ENCODE measurements at places on chromosomes 6 and 20.

DNA sequence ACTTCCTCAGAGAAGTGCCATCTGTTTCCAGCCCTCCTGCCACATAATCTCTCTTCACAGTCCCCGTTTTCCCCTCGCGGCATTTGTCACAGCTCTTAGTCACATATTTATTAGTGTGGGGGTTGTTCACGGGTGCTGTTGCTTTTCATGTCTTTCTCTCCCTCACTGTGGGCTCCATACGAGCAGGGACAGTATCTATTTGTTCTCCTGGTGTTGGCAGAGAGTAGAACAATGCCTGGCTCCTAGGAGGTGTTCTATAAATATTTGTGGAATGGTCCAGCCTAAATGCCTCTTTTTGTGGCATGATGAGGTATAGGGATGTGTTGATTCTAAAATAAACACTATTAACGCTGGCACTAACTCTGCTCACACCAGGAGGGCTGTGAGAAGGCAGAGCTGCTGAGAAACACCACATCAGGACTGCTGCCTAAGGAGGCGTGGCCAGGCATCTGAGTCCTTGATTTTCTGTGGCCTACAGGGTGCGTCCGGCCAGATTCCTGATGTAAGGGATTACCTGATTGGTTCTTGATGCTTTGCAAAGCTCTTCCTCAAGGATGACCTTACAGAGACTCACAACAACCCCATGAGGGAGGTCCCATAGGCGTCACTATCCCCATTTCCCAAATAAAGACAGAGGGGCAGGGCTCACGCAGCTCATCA lies 219.8 kb upstream of the ARID1B start:
- no peak for DNase-seq

- no peak for DNase-seq
These were observed 250.1 kb downstream of the ATXN1 start for GRCh38 chr6:16511040-16511660.

- DNase-seq: no peak
These were observed 160.4 kb downstream of the ZFP64 start for GRCh38 chr20:52031206-52031562.

DNA sequence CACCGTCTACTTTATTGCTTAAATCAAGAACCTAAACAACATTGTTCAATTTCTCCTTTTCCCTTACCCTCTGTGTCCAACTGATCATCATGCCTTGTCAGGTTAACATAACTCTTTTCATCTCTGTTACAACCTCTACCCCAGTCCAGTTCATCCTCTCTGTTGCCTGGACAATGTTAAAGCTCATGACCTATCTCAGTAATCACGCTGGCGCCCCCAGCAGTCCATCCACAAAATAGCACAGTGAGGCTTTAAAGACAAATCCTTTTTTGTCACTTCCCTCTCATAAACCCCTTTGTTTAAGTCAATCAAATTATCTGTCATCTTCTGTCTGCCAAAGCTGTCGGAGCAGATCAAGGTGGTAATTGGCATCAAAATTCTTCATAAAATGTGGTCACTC lies 140.1 kb downstream of the QKI start:
- DNase-seq: peak; percentile 9

DNA sequence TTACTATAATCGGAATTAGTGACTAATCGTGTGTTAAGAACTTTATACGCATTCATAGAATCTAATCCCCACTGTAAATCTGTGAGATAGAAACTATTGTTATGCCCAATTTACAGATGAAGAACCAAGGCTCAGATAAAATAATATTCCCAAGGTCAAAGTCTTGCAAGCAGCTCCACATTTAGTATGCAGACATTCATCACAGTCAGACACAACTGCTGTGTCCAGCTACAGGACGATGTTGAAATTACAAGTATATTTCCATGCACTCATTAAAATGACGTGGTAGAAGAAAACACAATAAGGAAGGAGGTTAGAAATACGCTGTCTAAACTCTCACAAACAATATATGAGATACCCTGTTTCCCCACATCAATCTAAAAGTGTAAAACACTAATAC lies 82.5 kb downstream of the PREX1 start:
- DNase-seq: no peak

DNA sequence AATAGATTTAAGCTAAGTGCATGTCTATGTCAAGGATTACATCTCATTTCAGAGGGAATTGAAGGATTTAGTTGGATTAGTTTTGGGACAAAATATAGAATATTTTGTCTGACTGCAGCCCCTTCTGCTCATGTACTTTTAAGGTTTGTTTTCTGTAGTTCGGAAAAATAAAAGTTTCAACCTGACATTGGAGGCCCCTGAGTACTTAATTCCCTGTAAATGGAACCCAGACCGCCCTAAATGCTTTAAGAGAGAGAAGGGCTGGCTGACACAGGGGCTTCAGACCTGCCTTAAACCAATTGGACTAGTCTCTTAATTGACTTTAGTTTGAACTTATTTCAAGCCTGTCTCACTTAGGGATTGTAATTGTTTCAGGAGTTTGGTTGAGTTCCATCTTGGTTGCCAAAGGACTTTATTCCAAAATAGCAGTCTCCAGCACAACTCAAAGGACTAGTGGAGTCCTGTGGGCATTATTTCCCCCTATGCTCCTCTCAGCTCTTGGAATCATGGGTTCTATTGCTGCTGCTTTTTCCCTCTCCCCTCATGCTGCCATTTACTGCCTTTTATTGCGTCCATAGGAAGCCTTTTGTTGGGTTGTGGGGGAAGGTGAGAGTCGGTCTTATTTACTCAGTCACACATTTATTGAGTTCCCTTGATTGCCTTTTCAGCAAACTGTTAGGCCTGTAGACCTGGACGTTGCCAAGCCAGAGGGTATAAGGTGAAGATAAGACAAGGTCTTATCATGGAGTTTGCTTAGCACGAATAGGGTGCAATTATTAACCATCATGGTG lies 14.5 kb downstream of the BRD2 start:
- no peak for DNase-seq

DNA sequence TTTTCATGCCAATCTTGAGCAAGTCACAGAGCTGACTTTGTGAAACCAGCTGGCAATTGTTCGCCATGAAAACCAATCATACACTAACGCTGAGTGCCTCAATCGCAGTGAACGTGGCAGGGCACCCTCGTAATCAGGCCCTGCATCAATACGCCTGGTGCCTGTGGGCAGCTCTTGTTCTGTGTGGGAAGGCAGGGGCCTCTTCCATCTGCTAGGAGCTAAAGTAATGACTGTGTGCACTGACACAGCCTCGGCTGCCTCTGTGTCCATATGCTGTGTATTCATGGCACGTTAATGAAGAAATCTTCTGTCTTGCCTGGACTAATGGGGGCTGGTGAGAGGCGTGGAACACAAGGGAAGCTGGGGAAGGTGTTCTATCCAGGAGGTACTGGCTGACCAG lies 27.8 kb upstream of the SYNDIG1 start:
- DNase-seq: no peak

DNA sequence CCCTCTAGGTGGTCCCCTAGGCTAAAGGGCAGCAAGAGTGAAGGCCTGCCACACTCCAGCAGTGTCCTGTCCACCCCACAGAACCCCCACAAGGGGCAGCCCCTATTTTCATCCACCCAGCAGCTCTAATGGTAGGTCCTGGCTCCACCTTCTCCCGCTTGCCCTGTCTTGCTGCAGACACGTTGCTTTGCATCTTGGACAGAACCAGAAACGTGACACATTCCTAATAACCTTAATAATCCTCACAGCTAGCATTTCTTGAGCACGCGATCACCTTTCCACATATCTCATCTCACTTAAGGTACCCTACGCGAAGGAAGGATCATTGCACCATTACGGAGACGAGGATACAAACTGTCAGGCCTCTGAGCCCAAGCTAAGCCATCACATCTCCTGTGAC lies 11.7 kb upstream of the SLC22A23 start:
- DNase-seq: no peak

Measured in stimulated activated CD8-positive, alpha-beta memory T cell treated with anti-CD3 and anti-CD28 coated beads, Interleukin-2, amount 100 ng/mL, for 1 hour (primary cell).